ENCODE measurements at places on chromosomes 11 and 22. TPM values are rescaled to one million over a fixed set of nuclear protein-coding genes. Genes with fewer than 3 reads are reported as not detected.
A peak's percentile ranks its signal among the peaks of the same experiment; 100 is the strongest.

DNA sequence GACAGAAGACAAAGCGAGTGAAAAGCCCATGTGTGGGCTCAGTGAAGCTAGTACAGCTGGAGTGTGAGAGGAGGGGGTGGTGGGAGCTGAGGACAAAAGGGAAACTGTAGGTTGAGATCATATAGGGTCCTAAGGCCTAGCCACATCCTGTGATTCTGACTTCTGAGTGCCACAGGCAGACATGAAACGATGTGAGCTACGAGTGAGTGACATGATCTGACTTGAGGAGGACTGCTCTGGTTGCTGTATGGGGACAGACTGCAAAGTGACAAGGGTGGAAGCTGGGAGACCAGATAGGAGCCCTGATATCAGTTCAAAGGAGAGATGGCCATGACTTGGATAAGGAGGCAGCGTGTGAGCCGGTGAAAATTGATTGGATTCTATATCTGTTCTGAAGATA is 85.4 kb downstream of the MICAL2 start:
- peaks cover 7% of the 10 kb centered on the region for H3K36me3 ChIP-seq
- H3K4me3 ChIP-seq: no peak overlapping the region
- no peak overlapping the region for H3K27ac ChIP-seq
- DNase-seq: peak; percentile 60
- H3K27me3 ChIP-seq: no peaks in the 10 kb centered on the region

- no peak overlapping the region for H3K4me3 ChIP-seq
- no peaks in the 10 kb centered on the region for H3K36me3 ChIP-seq
- no peak for DNase-seq
- no peaks in the 10 kb centered on the region for H3K4me1 ChIP-seq
- no peak overlapping the region for H3K27ac ChIP-seq
These were observed 261.0 kb downstream of the BRD1 start for GRCh38 chr22:49566693-49567092.

Gene CHCHD10
- total RNA-seq: 589 TPM

Gene MMP11
- not detected for total RNA-seq

GRCh38 chr22:32531931-32532819 is 57.6 kb downstream of the FBXO7 start:
- H3K36me3 ChIP-seq: no peaks in the 10 kb centered on the region
- DNase-seq: peak; percentile 56
- H3K27me3 ChIP-seq: no peaks in the 10 kb centered on the region
- H3K4me3 ChIP-seq: no peak overlapping the region

All from stomach (tissue), 19 donors.